ENCODE measurements at places on chromosomes 6 and 20.

DNA sequence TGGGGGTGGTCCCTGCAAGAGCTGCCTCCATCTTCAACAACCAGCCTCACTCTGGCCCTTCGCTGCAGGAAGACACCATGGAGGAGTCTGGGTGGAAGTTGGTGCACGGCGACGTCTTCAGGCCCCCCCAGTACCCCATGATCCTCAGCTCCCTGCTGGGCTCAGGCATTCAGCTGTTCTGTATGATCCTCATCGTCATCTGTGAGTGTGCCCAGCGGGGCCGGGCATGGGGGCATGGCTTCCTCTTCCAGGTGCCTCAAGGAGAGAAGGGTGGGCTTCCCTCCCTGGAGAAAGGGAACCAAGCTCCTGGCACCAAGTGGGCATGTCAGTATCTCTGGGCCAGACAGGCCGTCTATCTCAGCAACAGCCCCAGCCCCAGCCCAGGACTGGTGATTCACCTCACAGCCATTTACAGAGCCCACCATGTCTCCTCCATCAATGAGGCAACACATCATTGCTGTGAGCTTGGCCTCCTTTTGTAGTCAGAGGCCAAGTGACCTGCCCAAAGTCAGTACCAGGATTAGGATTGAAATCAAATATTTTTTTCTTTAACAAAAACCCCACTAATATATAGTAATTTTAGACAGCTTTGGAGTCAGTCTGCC lies 40.2 kb downstream of the TM9SF4 start:
- DNase-seq: no peak

- DNase-seq: no peak
Observed at GRCh38 chr6:167238694-167239467, 52.2 kb upstream of the UNC93A start.

DNA sequence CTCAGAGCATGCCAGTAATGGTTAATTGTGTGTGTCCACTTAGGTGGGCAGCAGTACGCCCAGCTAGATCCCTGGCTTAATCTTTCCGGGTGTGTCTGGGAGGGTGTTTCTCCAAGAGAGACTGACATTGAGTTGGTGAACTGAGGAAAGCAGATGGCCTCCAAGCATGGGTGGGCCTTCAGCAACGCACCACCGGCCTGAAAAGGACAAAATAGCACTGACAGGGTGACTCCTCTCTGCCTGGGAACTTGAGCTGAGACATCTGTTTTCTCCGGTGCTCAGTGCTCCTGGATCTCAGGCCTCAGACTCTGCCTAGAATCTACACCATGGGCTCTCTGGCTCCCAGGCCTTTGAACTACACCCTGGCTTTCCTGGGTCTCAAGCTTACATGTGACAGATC lies 43.2 kb downstream of the C6orf118 start:
- no peak for DNase-seq

- DNase-seq: peak; percentile 90
Observed at GRCh38 chr6:106546691-106547414, 82.4 kb downstream of the RTN4IP1 start.

DNA sequence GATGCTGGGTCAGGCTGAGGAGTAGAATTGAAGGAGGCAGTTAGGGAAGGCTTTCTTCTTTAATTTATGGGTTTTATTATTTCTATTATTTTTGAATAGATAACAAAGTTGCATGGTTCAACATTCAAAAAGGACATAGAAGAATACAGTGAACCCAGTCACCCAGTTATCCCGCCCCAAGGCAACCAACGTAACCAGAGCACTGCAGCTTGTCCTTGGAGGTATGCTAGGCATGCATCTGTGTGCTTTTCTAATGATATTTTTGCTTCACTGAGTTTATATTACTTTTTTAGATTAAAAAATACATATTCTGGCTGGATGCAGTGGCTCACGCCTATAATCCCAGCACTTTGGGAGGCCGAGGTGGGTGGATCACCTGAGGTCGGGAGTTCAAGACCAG lies 47.4 kb upstream of the DSN1 start:
- DNase-seq: no peak
